Fibroblast of skin of right biceps (primary cell): ENCODE measurements at places on chromosomes 2 and 18.

DNA sequence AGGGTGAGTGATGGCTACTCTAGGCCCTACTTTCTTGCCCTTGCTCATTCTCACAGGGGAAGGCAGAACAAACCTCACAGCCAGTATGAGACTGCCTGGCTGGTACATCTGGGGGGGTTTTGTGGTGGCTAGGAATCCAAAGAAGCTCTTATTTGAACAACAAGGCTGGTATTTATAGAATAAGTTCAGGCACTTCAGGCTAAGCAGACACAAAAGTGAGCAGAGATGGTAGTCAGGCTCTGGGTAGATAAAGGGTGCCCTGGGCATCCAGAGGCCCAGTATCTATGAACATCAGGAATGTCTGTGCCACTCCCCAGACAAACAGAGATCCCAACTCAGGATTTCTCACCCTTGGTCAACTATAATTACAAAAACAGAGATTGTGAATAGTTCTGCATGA, 57.2 kb upstream of the RTN4 start:
- peak; percentile 67 for DNase-seq

GRCh38 chr2:171793691-171794678, 100.1 kb downstream of the SLC25A12 start:
- DNase-seq, result peak; percentile 34

GRCh38 chr2:43201016-43201415, 25.4 kb downstream of the ZFP36L2 start:
- DNase-seq, result no peak

- DNase-seq, result peak; percentile 2
Measured at GRCh38 chr2:239716536-239717318, 308.4 kb downstream of the NDUFA10 start.

- DNase-seq, result no peak
Measured at GRCh38 chr2:194319222-194319992, 1337.6 kb upstream of the SLC39A10 start.

GRCh38 chr2:101775092-101775491, 77.6 kb downstream of the MAP4K4 start:
- DNase-seq, result no peak

DNA sequence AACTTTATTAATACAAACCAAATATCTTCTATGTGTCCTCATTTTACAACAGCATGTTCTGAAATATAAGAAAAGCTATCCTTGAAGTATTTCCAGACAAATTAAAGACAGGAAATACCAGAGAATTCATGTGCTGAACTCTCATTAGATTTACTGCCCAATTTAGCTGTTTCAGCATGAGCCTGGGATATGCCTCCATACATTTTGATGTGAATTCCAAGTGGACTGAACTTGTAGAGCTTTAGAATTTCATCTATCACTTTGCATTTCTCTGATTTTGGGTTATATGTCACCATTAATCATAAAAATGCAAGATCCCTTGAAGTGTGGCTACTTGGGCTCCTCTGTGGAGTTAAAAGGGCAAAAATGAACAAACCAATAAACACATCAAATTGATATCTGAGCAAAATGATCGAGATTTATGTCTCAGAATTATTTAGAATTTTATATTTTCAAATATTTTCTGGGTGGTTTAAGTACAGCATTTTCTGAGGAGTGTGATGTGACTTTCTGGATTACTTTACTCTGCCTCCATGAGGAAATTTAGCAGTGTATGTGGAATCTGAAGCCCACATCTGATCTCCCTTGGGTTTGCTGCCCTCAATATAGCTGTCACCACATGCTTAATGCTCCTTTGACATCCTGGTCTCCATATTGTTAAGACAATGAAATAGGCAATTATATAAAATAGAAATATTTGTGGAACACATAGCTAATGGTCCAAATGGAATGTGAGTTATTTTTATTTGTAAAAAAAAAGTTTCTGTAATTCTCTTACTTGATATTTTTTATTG, 206.6 kb upstream of the RBMS1 start:
- DNase-seq, result peak; percentile 78

DNA sequence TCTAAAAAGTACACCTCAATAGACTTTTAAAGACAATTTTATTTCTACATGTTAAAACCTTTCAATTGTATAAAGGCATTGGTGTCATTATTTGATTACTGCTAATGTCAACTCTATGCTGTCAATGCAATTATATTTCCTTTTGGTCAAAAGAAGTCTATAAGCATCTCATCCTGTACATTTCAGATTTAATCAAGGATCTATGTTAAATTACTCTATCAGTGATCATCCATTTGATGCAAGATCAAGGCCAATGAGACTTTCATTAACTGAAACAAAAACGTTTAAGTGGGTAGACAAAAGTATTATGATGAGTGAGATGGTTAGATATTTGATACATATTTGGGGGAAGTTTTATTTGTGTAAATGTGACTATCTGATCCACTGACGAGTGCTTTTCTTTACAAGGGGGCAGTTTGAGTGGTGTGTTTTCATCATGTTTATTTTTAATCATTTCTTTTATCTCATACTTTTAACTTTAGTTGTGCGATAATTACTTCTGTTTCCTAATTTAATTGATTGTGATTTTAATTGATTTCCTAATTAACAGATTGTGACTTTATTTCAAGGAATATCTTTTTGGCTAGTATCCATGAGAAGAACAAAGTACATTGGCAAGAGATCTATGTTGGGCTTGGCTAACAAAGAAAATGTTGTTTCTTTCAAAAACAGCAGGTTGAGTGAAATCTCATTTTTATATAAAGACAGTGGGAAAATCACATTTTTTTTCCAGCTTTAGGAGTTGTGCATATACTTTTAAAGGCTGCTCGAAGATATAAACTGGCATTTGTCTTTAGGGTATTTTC, 1.1 kb downstream of the ARHGAP28 start:
- DNase-seq, result no peak

DNA sequence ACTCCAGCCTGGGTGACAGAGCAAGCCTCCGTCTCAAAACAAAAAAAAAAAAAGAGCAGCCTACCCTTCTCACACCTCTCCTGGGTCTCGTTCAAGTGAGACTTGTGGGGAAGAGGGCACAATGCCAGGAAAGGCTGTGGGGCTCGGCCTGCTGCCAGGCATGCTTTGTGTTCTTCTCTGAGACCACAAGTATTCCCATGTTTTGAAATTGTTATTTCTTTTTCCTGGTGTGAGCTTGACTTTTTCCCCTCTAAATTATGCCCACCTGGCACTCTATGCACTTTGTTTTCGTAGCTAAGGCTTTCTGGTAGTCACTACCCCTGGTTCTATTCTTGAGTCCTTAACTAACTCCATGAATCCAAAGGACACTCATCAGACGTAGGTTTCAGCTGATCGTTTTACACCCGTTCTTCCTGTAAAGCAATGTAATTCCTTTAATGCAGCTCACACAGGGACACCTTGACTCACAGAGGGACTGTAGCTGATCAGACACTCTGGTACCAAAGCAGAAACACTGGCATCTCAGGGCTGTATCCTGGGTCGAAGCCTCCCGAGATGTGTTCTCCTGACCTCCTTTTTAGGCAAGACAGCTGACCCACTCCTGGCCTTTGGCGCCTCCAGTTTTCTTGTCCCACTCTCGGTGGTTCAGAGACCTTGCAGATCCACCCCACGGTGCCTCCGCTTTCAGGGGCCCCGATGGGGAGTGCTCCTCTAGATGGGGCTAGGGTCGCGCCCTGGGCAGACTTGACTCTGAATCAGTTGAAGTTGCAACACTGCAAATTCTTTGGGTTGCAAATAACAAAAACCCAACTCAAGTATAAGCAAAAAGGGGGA, 193.3 kb upstream of the AGAP1 start:
- peak; percentile 85 for DNase-seq

DNA sequence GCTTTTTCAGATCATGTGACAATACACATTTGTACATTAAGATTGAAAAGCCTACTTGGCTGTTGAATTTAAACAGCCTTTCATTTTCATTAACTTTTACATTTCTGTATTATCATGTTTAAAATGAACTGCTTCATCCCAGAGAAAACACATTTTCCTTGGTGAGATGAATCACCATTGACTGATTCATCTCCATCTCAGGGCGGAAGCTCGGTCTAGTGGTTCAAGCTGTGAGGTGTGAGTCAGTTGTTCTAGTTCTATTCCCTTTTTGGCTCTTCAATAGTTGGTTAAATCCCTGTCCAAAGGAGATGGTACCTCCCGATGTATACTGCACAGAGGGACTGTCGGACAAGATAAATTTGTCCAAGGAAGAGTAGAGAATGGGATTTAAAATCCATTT, 189.7 kb downstream of the ADCYAP1 start:
- peak; percentile 64 for DNase-seq

GRCh38 chr18:26089293-26090129, 902 bp downstream of the SS18 start:
- peak; percentile 54 for DNase-seq

GRCh38 chr2:3078684-3079083, 298.9 kb downstream of the EIPR1 start:
- DNase-seq, result no peak

DNA sequence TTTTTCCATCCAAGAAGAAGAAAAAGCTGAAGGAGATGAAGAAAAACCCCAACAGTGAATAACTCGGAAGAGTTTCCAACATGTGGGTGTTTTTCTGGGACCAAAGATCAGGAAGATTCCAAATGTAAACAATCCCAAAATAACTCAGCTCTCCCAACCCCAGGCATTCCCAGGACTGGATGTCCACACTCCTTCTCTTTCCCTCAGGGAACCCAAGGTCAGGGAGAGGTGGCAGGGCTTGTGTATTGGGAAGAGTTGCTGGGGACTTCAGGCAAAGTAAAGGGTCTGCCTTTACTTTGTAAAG, 268.0 kb downstream of the DYSF start:
- DNase-seq, result peak; percentile 72

- no peak for DNase-seq
Measured at GRCh38 chr2:66698576-66699239, 263.8 kb downstream of the MEIS1 start.

DNA sequence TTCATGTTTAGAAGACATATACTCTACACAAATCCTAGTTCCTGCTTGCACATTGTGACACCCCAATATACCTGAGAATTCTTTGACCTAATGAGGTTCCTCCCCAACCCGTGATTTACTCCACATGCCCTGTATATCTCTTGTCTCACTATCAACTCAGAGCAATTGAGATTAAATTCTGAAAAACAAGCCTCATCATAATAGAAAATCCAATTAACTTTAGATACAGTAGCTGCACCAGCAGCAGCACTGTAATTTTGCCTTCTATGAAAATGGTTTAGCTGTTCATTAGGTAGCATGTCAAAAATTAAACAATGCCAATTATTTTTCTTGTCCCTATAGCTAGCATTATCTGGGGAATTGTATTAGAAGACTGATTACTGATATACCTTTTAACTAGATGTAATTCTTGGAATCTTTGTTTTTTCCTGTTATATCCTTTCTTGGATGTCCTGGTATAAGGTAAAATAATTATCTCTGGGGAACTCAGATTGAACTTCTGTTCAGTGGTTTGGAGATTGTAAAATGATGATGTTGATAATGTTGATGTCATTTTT, 218.9 kb upstream of the TANK start:
- DNase-seq, result no peak

GRCh38 chr2:204945376-204945775, 400.1 kb downstream of the PARD3B start:
- no peak for DNase-seq

- no peak for DNase-seq
Measured at GRCh38 chr2:142994665-142995064, 117.2 kb downstream of the KYNU start.

DNA sequence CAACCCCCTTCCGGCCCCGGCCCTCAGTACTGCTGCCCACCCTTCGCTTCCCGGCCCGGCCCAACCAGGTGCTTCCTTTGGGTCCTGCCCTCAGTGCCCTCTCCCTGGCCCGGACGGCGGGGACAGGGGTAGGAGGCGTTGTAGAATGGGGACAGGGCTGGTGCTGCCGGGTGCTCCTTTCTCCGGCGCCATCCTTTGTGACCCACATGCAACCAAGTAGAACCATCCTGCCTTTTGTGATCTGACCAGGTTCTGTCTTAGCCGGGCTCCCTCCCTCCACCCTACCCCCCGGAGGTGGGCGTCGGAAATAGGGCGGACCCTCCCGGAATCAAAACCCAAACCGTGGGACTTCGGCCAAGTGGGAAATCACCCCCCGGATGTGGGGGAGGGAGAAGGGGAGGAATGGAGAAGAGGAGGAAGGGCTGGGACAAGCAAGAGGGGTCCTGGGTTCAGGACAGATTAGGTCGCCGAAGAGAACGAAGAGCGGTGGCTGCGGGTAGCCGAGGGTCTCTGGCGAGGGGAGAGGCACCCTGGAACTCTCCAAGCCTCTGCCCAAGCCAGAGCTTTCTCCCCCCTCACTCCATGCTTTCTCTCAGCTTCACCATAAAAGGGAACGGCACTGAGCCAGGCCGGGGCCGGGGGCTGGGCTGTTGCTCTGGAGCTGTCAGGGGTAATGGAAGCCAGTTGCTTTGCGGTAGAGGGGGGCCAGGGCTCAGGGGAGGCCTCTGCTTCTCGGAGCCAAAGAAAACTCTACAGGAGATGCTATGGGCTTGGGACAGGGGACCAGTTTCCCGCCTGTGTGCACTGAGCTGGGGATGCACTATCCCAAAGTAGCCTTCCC, 756 bp upstream of the OST4 start:
- DNase-seq, result peak; percentile 90

GRCh38 chr2:23553561-23553960, 168.6 kb downstream of the KLHL29 start:
- DNase-seq, result no peak

DNA sequence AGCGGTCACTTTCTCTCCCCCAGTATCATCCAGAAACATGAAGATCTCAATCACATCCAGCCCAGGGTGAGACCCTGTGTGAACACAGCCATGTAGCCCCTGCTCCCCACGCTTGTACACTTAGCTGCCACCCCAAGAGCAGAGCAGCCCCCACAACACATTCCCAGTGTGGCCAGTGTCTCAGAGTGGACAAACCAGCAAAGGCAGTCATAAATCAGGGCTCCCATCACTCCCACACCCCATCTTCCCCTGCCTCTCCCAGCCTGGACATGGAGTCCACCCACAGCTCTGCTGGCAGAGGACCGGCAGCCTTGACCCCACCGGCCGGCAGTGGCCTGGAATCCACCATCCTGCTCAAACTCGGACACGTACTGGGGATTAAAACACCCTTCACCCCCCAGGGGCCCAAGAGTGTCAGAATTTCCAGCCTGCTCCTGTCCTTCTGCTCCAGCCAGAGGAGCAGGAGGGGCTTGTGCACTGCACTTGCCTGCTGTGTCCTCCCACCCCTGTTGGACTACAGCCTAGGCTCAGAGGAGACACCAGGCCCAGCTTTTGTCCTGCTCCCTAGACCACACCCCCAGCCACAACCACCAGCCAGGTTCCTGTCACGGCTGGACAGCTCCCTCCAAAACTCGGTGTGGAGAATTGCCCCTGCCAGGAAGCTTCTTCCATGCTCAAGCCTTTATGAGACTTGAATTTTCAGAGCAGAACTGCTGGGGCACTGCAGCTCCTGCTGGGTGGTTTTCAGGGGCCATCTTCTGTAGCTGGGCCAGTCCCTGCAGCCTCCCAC, 206.1 kb downstream of the SMAD2 start:
- no peak for DNase-seq

- DNase-seq, result no peak
Measured at GRCh38 chr2:88168386-88168785, 1.8 kb upstream of the THNSL2 start.

GRCh38 chr18:57533868-57534510, 52.5 kb downstream of the FECH start:
- no peak for DNase-seq
